ENCODE measurements at places on chromosomes 6 and 20.
A peak's percentile ranks its signal among the peaks of the same experiment; 100 is the strongest.

DNA sequence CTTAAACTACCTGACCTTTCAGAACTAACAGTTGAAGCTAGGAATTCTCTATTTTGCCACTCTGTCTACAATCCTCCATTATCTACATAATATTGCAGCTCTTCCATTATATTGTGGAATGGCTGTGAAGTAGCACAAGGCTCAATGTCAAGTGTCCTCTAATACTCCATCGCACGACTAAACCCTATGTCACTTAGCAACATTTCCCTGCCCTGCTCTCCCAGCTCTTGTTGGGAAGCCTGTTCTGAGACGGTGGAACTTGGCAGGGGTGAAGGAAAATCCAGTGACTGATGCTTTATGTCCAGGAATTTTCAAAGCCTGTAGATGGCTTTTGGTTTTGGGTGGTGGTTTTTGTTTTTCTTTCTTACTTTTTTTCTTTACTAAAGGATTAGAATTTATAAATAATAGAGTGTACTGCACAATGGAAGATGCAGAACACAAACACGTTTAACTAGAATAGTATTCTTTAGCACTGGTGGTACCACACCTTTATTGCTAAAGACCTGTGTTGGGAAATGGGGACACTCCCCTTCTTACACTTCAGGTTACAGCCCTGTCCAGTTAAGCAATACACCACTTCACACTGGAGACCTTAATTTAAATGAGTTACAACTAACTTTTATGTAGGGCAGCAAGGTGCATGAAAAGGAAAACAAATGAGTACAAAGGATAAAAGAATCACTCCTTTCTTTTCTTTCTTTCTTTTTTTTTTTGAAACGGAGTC lies 20.7 kb upstream of the AMD1 start:
- DNase-seq = no peak

DNA sequence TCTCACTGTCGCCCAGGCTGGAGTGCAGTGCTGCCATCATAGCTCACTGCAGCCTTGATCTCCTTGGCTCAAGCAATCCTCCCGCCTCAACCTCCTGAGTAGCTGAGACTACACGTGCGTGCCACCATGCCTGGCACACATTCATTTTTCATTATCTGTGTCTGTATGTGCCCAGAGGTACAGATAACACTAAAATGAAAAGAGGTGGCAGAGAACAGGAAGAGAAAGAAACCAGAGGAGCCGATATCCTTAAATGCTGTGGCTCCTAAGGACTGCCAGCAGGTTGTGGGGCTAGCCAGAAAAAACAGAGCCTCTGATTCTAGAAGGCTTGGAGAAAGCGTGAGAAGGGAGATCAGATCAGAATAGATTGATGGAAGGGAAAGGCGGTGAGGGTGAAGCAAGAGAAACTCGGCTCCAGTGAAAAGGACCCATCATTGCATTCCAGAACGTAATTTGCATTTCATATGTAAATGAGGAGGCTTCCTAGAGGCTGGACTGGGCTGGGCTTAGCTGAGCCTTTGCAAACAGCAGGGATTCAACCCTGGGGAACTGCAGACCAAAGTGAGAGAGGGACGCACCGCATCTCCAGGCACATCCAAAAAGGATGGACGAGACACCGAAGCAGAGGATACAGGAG lies 64.2 kb downstream of the GCNT2 start:
- no peak for DNase-seq

- DNase-seq = no peak
Measured at GRCh38 chr6:113969888-113970804, 802 bp downstream of the HDAC2 start.

DNA sequence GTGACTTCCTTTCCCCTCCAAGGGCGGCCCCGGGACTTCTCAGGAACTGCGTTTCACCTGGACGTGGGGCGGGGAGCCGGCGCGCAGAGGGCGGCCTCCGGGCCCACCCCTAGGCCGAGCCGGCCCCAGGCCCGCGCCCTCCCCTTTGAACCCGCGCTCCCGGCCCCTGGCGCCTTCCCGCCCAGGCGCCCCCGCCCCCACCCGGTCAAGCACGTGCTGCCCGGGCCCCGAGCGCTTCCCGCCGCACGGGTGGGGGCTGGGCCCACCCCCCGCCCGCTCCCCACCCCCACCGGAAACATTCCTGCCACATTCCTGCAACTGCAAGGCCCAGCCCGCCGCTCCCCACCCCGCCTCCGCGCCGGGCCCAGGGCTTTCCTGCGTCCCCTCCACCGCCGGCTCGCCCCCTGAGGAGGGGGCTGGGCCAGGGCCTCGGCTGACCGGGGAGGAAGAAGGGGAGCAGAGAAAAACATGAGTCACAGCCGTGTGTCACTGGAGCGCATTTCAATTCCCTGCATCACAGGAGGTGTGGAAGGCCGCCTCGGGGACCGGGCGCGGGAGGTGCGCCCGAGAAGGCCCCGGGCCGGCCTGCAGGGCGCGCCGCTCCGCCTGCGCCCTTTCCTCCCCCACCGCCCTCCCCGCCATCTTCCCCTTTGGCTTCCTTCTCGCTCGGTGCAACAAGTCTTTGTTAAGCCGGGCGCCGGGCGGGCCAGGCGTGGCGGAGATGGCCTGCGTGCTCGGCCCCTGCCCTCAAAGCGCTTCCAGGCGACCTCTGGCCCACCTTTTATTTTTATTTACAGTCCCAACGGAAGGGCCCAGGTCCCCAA lies 1.2 kb upstream of the HMGA1 start:
- DNase-seq = peak; percentile 62

GRCh38 chr6:156269751-156270369 lies 507.3 kb upstream of the ARID1B start:
- DNase-seq = no peak

DNA sequence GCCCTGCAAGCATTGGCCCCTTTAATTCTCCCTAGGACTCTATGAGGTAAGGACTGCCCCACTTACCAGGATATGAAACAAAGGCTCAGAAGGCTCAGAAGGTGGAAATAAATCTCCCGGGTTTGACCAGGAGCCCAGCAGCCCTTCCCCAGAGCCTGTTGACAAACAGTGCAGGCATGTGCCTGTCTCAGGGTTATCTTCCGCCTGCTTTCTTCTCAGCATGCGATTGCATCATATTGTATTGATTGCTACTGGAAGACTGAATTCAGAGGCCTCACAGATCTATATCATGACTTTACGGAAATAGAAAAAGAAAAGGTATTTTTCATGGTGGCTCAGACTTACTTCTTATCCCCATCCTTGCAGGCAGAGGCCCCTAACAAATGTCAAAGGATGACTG lies 92.7 kb downstream of the PHACTR3 start:
- no peak for DNase-seq

DNA sequence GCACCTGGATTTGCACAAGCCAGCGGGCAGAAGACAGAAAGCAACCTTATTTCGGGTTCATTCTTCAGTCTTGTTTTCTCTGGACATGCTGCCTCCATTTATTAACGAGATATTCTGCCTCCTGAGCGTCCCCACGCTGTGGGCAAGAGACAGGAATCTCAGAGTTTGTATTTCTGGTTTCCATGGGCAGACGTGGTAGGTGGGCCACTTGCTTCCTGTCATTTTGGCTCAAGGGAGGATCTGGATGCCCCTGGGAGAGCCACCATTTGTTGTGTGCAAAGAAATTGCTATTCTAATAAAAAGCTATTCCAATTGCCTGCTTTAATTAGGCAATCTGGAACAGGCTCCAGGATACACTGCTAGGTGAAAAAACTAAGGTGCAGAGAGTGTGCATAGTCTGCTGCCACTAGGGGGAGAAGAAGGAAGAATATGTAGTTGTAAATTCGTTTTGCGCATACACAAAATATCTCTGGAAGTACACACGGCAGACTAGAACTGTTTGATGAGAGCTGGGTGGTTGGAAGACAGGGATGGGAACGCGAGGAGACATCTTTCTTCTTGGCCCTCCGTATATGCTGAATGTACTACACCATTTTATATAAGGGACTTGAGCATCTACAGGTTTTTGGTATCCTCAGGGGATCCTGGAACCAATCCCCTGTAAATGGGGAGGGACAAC lies 30.1 kb upstream of the SLC16A10 start:
- DNase-seq = peak; percentile 11

GRCh38 chr6:35686873-35687555 lies 1.7 kb downstream of the FKBP5 start:
- no peak for DNase-seq

DNA sequence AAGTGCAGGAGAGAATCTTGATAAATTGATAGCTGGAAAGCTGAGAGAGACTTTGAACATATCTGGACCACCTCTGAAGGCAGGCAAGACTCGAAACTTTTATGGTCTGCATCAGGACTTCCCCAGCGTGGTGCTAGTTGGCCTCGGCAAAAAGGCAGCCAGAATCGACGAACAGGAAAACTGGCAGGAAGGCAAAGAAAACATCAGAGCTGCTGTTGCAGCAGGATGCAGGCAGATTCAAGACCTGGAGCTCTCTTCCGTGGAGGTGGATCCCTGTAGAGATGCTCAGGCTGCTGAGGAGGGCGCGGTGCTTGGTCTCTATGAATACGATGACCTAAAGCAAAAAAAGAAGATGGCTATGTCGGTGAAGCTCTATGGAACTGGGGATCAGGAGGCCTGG lies 4.6 kb upstream of the CDKN1A start:
- no peak for DNase-seq

DNA sequence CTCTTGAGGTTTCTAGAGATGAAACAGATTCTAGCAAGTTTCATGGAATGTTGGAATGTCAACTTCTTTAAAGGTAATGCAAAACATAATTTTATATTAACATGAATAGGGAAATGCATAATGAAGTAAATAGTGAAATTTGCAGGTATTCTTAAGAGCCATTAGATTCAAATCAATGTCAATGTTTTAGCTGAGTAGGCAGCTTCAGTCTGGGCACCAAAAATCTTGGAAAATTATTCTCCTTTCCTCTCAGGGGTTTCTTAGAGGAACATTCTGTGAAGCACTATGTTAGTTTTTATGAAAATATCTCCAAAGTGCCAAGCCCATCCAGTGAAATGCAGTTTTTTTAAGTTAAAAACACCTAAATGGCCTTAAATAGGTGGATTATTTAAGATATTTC lies 300.8 kb downstream of the PAX1 start:
- DNase-seq = no peak

GRCh38 chr6:30142665-30143064 lies 6.7 kb downstream of the TRIM40 start:
- no peak for DNase-seq

DNA sequence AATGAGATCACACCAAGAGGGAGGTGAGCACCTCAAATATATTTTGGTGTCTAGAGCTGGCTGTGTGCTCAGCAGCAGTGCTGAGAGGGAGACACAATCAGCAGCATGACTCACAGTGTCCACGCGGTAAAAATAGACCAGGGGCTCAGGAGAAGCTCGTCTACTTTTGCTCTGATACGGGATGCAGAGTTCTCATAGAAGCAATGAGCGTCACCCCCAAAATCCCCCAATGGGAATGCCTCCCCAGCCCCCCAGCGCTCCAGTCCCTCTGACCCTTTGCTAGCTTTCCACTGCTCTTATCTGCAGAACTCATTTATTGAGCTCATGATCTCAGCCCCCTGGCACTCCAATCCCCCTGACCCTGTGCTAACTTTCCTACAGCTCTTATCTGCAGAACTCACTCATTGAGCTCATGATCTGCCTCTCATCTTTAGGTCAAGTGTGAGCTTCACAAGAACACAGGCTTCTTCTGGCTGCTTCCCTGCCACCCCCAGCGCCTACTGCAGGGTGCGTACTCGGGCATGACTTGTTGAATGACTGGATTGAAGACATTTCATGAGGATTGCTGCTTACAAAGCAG lies 34.0 kb downstream of the SYNDIG1 start:
- DNase-seq = no peak

DNA sequence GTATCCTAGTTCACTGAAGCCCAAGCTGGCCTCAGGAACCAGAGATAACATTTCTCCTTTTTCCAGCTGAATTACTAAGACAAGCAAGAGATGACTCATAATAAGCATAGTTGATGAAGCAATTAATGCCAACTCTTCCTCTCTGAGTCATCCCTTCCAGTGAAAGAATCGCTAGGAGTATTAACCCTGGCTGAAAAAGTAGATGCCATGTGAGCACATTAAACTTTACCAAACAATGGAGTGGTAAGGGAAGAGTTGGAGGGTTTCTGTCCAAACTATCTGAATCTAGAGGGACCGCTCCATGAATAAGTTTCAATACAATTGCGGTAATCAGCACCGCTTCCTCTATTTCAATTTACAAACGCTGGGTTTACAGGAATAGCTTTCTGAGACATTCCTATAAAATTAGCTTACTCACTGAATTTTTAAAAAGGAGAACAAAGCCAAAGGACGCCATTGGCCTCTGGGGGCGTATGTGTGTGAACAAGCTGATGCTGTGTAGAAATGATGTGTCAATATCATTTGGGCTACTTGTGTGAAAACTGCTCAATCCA lies 48.3 kb downstream of the ATXN1 start:
- peak; percentile 88 for DNase-seq

DNA sequence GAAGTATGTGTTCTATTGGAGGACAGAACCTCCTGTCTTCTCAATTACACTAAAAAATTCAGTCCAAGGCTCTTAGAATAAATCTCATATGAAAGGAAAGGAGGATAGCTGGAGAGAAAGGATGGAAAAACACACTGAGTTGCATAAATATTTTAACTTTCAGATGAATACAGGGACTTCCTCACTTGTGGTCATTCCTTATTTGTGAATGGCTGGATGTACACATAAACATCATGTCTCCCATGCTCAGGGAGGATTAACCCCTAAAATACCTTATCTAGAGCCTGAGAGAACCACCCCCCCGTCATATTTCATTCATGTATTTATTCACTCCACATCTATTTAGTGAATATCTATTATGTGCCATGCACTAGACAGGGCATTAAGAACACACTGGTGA lies 217.6 kb upstream of the CITED2 start:
- no peak for DNase-seq

GRCh38 chr6:47203938-47204611 lies 105.6 kb downstream of the TNFRSF21 start:
- no peak for DNase-seq

DNA sequence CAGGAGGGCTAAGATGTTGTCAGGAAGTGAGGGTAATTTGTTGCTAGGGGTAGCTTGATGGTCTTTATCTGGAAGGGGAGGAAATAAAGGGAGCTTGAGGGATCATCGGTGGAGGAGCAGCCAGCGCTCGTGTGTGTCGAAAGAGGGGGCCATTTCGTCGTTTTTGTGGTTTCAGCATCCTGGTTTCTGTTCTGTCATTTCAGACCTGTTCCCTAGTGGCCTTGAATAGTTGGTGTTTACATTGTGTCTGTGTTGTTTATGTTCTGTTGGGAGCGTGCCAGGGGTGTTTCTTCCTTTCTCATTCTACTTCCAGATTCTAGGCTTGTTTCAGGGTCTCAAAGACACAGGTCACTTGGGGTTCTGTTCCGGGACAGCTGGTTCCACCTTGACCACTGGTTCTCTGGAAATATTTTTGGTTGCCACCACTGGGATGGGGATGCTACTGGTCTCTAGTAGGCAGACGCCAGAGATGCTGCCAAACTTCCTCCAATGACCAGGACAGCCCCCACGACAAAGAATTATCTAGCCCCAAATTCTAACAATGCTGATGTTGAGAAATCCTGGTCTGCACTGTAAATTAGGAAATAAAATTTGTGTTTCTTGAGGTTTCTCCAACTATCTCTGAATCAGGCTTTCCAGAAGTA lies 113.9 kb upstream of the NAA20 start:
- no peak for DNase-seq

DNA sequence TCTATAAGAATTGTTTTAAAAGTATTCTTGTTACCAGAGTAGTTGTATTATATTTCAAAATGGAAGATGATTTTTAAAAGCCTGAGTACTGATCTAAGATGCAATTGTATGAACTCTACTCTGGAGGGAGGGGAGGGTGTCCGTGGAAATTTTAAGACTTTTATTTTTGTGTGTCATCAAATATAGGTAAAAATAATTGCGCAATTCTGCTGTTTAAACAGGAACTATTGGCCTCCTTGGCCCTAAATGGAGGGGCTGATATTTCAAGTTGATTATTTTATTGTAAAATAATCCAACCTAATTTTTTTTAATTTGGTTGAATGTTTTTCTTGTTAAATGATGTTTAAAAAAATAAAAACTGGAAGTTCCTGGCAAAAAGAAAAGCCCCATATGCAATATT lies 38.1 kb upstream of the RPP40 start:
- DNase-seq = no peak
